ENCODE measurements at places on chromosomes 3 and 15. TPM values are rescaled to one million over a fixed set of nuclear protein-coding genes. Genes with fewer than 3 reads are reported as not detected.

DNA sequence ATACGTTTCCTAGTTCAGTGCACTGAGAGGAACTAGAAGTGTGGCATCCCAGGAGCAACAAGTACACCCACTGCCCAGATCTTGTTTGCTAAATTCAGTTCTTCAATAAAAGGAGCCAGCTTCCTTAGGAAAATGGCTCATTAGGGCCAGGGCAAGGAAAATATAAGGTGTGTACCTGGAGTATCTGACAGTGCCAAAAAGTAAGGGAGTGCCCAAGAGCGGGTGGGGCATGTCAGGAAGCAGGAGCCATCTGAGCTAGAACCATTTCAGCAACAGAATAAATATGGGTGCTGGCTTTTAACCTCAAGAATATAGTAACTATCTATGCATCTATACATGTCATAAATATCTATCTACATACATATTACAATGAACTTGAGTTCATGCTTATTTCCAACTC is 44.1 kb downstream of the SLC41A3 start:
- no peak overlapping the region for H3K27ac ChIP-seq
- peaks cover 2% of the 10 kb centered on the region for H3K4me1 ChIP-seq
- H3K4me3 ChIP-seq = no peak overlapping the region
- peaks cover 39% of the 10 kb centered on the region for H3K36me3 ChIP-seq

DNA sequence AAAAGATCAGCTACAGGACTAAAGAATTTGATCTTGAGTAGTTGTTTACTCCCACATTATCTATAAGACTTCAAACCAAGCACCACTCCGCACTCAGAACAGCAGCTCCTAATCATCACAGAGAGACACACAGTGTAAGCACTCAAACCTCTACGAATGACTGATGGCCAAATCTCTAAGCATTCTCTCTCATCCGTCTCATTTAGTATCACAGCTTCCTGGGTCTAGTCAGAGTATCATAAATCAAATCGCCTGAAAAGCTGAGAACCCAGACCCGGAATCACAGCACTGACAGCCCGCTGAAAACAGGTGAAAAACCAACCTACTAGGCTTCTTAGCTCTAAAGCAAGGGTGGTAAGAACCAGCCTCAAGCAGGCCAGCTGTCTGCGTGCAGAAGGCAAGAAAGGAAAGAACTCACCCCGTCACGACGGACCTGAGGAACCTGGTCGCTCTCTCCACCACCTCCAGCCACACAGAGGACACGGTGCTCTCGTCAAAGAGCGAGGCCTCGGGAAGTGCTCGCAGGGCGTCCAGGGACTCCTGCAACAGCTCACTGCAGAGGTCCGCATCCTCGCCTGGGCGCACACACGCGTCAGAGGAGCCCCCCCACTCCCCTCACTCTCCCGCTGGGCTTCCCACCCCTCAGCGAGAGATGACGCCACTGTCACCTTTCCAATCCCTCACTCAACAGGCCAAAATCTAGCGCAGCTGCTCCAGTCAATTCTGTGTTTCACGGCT is 47.9 kb downstream of the HERC2 start:
- no peak for DNase-seq
- H3K27me3 ChIP-seq = no peaks in the 10 kb centered on the region
- H3K27ac ChIP-seq = no peak overlapping the region

DNA sequence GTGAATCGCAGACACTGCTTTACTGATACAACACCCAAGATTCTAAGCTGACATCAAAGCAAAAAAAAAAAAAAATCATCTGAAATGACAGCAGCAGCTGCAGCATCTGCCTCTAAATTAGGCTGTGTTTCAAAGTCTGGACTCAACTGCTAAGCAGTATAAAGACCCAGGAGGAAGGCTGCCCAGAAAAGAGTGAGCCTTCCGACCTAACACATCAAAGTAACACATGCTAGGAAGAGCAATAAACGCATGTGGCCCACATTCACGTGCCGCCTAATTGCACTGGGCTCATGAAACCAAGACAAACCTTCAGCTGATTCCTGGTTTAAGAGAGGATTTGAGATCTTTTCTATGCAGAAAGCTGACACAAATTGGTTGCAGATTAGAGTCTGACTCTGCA is 317.1 kb downstream of the ZIC4 start:
- no peaks in the 10 kb centered on the region for H3K27me3 ChIP-seq
- DNase-seq = no peak
- no peaks in the 10 kb centered on the region for H3K4me1 ChIP-seq
- H3K4me3 ChIP-seq = no peak overlapping the region
- no peaks in the 10 kb centered on the region for H3K36me3 ChIP-seq

SGO1 gene
- total RNA-seq = 37.4 TPM

- no peak overlapping the region for H3K27ac ChIP-seq
- H3K27me3 ChIP-seq = no peaks in the 10 kb centered on the region
- DNase-seq = no peak
- H3K36me3 ChIP-seq = peaks cover 6% of the 10 kb centered on the region
- H3K4me1 ChIP-seq = no peaks in the 10 kb centered on the region
Observed at GRCh38 chr15:50506121-50506520, 40.3 kb downstream of the USP50 start.

GRCh38 chr3:189355481-189356201 is 183.9 kb downstream of the TPRG1 start:
- DNase-seq = peak; percentile 46
- peak overlapping the region; percentile 62 for H3K27ac ChIP-seq
- H3K4me1 ChIP-seq = peaks cover 19% of the 10 kb centered on the region
- H3K27me3 ChIP-seq = no peaks in the 10 kb centered on the region
